Adrenal gland (tissue), 19 donors: ENCODE measurements at places on chromosomes 16 and 17. TPM values are rescaled to one million over a fixed set of nuclear protein-coding genes. Genes with fewer than 3 reads are reported as not detected.

DNA sequence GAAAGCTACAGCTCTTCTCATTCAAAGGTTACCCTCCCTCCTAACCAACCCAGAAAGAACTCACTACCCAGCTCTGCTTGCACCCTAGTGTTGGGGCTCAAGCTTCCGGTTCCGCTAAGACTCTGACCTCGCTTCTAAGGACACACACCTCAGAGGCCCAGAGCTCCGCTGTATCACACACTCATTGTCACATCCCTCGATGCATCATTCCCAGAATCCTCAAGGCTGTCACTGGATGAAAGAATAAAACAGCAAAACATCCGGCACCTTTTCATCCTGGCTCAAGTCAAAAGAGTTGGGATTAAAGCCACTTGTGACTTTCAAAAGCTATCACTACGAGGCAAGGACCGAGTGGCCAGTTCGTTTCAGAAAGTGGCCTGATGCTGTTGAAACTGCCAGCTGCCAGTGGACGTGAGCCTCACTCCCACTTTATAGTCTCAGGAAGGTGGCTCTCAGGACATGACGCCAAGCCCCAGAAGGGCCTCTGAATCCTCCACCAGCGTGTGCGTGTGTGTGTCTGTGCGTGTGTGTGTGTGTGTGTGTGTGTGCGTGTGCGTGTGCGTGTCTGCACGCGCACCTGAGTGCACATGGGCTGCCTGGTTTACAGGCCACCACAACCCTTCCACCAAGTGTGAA is 29.0 kb downstream of the ZFHX3 start:
- no peaks in the 10 kb centered on the region for H3K27me3 ChIP-seq
- H3K4me1 ChIP-seq = peaks cover 30% of the 10 kb centered on the region
- no peaks in the 10 kb centered on the region for H3K36me3 ChIP-seq
- H3K4me3 ChIP-seq = no peak overlapping the region
- H3K27ac ChIP-seq = peak overlapping the region; percentile 3
- DNase-seq = peak; percentile 62

The G6PC1 gene
- not detected for total RNA-seq

The BAIAP3 gene
- total RNA-seq = 3.7 TPM

GRCh38 chr17:17628388-17629008 is 37.0 kb upstream of the PEMT start:
- no peaks in the 10 kb centered on the region for H3K27me3 ChIP-seq
- no peaks in the 10 kb centered on the region for H3K36me3 ChIP-seq

The UBTF gene
- 63.1 TPM for total RNA-seq

DNA sequence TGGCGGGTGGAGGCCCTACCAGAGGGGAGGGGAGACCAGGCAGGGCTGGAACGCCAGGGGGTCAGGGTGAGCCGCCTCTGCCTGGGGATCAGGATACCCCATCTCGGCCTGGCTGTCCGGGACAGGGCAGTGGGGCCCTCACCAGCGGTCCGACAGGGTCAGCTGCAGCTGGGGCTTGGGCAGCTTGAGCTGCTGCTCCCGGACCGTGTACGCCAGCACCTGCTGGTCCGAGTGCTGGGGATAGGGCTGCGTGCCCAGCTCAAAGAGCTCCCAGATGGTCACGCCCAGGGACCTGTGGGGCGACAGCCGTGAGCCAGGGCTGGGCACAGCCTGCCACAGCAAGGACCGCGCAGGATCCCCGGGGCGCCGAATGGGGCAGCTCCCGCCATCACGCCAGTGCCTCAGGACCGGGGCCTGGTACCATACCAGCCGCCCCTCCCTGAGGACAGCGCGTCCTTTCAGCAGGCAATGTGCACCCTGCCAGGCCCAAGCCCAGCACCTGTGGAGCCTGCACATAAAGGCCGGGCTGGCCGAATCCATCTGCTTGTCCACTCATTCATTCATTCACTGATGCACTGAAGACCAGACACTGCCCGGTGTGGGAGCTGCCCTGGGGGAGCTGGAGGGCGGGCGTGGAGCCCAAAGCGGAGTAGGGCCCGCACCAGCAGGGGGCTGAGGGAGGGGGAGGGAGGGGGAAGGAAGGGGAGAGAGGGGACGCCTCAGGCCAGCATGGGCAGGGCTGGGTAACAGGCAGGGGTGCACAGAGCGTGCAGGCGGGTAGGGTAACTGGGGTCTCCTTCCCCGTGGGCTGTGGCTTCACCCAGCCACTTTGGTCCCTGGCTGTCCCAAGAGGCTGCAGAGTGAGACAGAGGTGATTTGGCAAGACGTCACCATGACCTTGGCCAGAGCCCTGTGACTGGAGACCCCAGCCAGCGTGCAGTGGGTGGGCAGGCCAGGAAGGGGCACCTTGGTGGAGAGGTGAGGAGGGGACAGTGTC is 42.0 kb upstream of the PVALEF start:
- no peaks in the 10 kb centered on the region for H3K36me3 ChIP-seq
- H3K4me3 ChIP-seq = no peak overlapping the region
- DNase-seq = no peak
- no peaks in the 10 kb centered on the region for H3K27me3 ChIP-seq

DNA sequence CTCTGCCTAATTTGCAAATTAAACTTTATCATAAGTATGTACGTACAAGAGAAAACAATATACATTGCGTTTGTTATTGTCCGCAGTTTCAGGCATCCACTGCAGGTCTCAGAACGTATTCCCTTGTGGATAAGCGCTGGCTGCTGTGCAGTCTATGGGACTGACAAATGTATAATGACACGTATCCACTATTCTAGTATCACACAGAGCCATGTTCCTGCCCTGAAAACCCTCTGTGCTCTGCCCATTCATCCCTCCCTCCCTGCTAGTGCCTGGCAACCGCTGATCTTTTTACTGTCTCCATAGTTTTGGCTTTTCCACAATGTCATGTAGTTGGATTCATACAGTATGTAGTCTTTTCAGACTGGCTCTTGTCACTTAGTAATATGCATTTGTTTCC is 179.4 kb downstream of the MAF start:
- H3K4me3 ChIP-seq = no peak overlapping the region
- H3K36me3 ChIP-seq = no peaks in the 10 kb centered on the region
- DNase-seq = no peak
- no peak overlapping the region for H3K27ac ChIP-seq

The KRT39 gene
- total RNA-seq = not detected

The TP53TG3 gene
- not detected for total RNA-seq

The MED9 gene
- total RNA-seq = 20.3 TPM

DNA sequence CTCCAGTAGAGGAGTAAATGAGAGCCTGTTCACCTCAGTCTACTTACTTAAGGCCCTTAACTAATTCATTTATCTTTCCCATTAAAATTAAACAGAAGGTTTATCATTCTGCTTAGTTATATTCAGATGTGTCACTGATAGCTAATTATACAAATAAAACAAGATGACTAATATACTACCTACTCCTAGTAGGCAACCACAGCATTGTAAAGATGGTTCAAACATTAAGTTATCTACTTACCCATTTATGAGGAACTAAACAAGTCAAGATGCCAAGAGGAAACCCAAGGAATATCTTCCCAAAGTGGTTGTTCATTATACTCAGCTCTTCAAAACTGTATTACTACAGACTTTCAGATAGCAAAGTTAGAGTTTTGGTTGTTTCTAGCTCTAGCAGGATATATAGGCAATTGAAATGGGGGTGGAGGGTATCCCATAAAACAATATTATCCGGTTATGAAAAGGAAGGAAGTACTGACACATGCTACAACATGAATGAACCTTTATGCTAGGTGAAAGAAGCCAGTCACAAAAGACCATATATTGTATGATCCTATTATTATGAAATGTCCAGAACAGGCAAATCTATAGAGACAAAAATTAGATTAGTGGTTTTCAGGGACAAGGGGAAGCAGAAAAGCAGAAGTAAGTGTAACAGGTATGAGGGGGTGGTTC is 56.5 kb downstream of the SPAG9 start:
- no peaks in the 10 kb centered on the region for H3K27me3 ChIP-seq
- H3K4me3 ChIP-seq = no peak overlapping the region
- H3K27ac ChIP-seq = no peak overlapping the region

DNA sequence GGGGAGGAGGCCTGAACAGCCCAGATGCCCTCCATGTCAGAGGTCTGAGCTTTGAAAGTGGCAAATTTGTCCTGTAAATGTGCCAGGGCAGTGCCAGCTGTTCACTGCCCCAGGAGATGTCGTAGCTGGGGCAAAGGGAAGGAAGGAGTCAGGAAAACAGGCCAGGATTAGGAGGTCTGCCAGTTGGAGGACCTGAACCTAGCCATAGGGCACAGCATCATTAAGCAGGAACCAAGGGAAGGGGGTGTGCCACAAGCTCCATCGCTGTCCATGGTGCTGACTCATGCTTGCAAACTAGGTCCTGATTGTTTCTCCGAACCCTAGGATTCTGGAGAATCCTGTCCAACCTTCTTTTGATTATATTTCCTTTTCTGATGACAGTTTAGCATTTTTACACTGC is 124.2 kb downstream of the TMEM132E start:
- no peaks in the 10 kb centered on the region for H3K36me3 ChIP-seq
- peak; percentile 62 for DNase-seq
- no peak overlapping the region for H3K27ac ChIP-seq
- no peaks in the 10 kb centered on the region for H3K27me3 ChIP-seq

GRCh38 chr17:81870981-81871386 is at the start of gene ARHGDIA:
Gene ARHGDIA (minus strand): TSS chr17:81871337. CDS start chr17:81869930, 1,407 bp downstream.
- no peak for DNase-seq
- H3K4me3 ChIP-seq = peak within 1 kb of the TSS; percentile 50
- peak within 1 kb of the TSS; percentile 92 for H3K27ac ChIP-seq
- peaks cover 46% of the 10 kb centered on the region for H3K4me1 ChIP-seq

GRCh38 chr17:27544350-27545131 is 86.4 kb upstream of the LGALS9 start:
- no peak for DNase-seq
- H3K4me3 ChIP-seq = no peak overlapping the region
- H3K36me3 ChIP-seq = no peaks in the 10 kb centered on the region

- no peak overlapping the region for H3K27ac ChIP-seq
- no peaks in the 10 kb centered on the region for H3K27me3 ChIP-seq
- no peak for DNase-seq
- no peaks in the 10 kb centered on the region for H3K36me3 ChIP-seq
- no peaks in the 10 kb centered on the region for H3K4me1 ChIP-seq
- no peak overlapping the region for H3K4me3 ChIP-seq
Observed at GRCh38 chr17:71251951-71252350, 868.9 kb upstream of the SOX9 start.

DNA sequence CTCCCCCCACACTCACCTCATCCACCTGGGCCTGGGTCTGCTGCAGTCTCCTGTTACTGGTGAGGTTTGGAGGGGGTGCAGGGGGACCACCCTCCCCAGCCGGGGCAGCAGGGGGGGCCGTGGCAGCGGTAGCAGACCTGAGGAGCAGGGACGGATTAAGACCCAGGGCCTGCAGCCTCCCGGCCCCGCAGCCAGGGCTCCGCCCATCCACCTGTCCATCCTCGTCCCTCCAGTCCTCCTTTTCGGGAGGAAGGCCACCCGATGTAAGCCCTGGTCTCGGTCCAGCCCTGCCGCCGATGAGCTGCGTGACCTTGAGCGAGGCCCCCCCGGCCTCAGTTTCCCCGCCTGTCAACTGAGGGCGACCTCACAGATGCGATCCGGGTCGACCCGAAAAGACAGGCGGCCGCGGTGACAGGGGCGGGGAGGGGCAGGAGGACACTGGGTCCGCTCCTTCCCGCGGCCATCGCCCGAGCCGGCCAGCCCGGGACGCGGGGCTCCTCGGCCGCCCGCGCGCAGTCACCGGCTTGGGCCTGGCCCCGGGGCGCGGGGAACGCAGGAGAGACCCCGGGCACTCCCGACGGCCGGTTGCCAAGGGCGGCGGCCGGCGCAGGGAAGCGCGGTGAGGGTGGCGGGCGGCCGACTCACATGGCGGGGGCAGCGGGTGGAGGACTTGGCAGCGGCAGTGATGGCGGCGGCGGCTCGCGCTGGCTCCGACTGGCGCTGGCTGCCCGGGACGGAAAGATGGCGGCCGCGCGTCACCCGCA is at the start of gene VAMP2:
VAMP2 (minus strand) TSS at position 716 of the 764 bp plus-strand sequence; CDS start at position 647, 69 bp downstream.
- H3K4me1 ChIP-seq = peaks cover 48% of the 10 kb centered on the region
- H3K27ac ChIP-seq = peak within 1 kb of the TSS; percentile 100
- peak within 1 kb of the TSS; percentile 100 for H3K4me3 ChIP-seq
- no peaks in the 10 kb centered on the region for H3K36me3 ChIP-seq
- H3K27me3 ChIP-seq = no peaks in the 10 kb centered on the region
